ENCODE measurements at places on chromosomes 2 and 18. TPM values are rescaled to one million over a fixed set of nuclear protein-coding genes. Genes with fewer than 3 reads are reported as not detected.

DNA sequence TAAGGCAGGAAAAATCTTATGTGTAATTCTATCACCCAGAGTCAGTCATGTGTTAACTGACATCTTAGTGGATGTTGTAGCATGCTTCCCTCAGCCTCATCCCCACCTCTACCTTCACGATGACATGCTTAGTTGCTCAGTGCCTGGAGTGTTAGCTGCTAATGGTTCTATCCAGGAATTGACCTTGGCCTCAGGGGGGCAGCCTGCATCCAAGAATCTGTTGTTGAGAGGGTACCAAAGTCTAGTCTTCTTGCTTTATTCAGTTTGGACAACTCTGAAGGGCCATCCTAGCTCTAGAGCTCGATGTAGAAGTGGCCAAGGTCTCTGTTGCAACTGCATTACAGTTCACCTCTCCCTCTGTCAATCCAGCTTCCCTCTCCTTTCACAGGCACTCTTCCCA, 61.2 kb downstream of the ACYP2 start:
- no peak overlapping the region for H3K27ac ChIP-seq
- no peaks in the 10 kb centered on the region for H3K4me1 ChIP-seq
- H3K36me3 ChIP-seq, result no peaks in the 10 kb centered on the region
- no peak overlapping the region for H3K4me3 ChIP-seq
- no peak for DNase-seq

The GKN1 gene
- not detected for total RNA-seq

The RAD51AP2 gene
- total RNA-seq, result not detected

DNA sequence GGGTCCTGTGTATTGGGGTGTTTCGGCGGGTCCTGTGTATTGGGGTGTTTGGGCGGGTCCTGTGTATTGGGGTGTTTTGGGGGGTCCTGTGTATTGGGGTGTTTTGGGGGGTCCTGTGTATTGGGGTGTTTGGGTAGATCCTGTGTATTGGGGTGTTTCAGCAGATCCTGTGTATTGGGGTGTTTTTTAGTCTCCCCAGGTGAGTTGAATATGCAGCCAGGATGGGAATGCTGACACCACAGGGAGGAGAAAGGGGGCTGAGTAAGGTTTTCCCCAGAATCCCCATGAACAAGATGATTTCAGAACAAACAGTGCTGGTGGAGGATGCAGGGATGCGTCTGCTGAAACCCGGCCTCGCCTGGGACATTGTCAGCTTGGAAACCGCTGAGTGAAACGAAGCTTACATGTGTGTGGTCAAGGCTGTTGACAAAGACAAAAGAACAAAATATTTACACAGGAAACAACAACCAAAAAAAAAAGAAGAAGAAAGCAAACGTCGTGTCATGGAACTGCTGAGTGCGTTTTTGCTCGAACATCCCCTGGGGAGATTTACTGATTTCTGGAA, 88.5 kb upstream of the ODC1 start:
- H3K27me3 ChIP-seq, result no peaks in the 10 kb centered on the region
- H3K4me1 ChIP-seq, result no peaks in the 10 kb centered on the region
- no peak for DNase-seq
- no peak overlapping the region for H3K27ac ChIP-seq

DNA sequence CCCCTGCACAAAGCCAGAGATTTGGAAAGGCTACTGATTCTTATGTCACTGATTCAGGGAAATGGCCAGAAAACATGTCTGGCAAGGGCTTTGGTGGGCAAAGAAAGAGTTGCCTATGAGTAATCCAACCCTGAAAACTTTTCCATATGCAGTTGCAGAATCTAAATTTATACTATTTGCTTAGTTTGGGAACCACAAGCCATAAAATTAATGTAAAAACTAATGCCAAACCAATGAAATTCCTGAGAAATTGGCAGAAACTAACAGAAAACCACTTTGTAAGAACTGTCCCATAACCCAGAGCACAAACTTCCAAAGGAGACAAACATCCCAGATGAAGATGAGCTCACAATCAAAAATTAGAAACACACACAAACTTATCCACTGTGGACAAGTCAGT, 48.8 kb downstream of the TCF4 start:
- no peaks in the 10 kb centered on the region for H3K4me1 ChIP-seq
- H3K36me3 ChIP-seq, result no peaks in the 10 kb centered on the region
- H3K4me3 ChIP-seq, result no peak overlapping the region
